ENCODE measurements at places on chromosomes 3 and 15.

DNA sequence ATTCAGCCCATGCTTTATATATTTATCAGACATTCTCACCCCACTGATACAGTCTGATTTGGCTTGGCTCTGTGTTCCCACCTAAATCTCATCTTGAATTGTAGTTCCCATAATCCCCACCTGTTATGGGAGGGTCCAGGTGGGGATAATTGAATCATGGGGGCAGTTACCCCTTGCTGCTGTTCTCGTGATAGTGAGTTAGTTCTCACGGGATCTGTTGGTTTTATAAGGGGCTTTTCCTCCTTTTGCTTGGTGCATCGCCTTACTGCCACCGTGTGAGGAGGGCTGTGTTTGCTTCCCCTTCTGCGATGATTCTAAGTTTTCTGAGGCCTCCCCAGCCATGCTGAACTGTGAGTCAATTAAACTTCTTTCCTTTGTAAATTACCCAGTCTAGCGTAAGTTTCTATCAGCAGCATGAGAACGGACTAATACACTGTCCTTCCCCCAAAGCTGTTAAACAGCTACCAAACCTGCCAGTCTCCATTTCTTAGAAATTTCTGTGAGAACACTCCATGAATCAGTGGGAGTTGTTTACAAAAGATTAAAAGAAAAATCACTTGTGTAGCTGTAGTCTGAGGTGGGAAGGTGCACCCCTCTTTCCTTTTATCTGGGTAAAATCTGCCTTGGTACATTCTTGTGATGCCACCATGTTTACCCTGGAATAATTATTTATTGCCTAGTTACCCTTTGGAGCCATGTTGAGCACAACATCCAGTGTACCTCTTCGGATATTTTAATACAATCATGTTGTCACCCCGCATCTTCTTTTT, 160.5 kb downstream of the THSD4 start:
- DNase-seq: no peak

DNA sequence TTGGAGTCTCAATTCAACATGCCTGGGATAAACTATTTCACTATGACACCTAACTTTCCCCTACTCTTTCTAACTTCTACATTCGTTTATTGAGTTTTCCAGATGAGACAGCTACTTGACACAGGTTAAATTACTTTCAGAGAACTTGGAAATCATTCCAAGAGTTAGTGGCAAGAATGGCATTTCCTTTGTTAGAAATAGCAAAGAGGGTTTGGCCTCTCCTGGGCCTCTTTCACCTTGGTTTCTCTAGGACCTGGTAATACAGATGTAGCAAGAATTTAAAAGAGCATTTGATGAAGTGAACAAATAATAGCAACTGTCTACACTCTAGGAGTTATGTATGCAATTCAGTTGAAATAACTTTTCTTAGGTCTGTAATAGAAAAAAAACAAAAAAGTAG, 748.9 kb downstream of the MECOM start:
- no peak for DNase-seq

DNA sequence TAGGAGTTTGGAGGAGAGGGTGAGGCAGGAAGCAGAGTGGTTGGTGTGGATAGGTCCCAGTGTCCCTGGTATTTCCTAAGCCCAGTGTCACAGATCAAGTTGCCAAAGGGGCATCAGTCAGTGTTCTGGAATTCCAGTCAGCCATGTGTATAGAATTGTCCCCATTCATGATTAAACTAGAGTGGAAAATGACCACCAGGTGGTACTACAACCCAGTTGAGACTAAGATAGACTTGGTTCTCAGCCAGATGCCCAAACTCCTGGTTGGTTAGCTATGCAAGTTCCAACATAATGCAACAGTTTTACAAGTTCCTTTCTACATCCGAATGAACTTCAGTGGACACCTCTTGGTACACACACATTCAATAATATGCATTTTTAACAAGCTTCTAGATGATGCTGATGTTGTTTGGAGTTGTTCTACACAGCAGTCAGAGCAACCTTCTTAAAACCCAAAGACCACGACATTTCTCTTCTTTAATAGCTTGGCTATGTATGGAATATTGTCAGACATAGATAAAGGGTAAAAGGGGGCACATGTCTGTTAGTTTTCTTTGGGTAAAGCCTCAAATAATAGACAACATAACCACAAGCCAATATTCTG, 8.4 kb upstream of the ATR start:
- peak; percentile 65 for DNase-seq

GRCh38 chr15:79886124-79886523, 10.7 kb downstream of the MTHFS start:
- DNase-seq: no peak

DNA sequence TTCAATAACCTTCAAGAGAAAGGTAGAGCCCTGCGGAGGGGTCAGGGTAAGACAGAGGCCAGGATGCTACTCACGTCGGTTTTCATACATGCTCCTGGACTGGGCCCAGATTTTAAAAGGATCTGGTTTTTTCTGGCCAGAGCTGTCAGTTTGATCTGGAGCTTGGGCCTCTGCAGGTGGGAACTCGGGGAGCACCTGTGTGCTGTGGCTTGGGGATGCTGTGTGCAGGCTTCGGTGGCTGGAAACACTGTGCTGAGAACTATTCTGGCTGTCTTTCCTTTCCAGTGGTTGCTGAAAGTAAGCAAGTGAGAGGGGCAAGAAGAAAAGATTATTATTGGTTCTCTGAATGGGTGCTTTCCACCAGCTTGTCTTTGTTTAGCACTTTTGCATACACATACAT, 647.6 kb downstream of the MAGI1 start:
- DNase-seq: no peak

DNA sequence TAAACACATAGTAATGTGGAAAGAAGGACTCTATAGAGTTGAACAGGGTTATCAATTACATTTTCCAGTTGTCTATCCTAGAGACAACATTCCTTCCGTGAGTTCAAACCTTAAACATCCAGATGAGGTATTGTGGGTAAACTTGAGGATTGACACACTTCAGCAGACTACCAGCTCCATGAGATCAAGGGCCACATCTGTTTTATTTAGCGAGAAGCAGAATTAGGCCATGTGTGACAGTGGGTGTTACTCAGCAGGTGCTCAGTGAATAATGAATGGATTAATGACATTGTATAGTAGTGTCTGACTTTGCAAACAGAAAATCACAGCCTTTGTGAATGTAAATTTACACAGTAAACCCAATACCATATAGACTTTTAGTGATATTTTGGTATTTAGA, 941.1 kb upstream of the CFAP20DC start:
- DNase-seq: no peak

- peak; percentile 50 for DNase-seq
These were observed 4.3 kb downstream of the ISL2 start for GRCh38 chr15:76340803-76341365.

GRCh38 chr3:127652246-127652995, 20.3 kb upstream of the ABTB1 start:
- DNase-seq: peak; percentile 71
